Activated CD4-positive, alpha-beta memory T cell treated with anti-CD3 and anti-CD28 coated beads, Interleukin-2, amount 10 ng/mL, durations not matched to agents 7 days and 5 days (primary cell): ENCODE measurements at places on chromosomes 11 and 22. TPM values are rescaled to one million over a fixed set of nuclear protein-coding genes. Genes with fewer than 3 reads are reported as not detected.

DNA sequence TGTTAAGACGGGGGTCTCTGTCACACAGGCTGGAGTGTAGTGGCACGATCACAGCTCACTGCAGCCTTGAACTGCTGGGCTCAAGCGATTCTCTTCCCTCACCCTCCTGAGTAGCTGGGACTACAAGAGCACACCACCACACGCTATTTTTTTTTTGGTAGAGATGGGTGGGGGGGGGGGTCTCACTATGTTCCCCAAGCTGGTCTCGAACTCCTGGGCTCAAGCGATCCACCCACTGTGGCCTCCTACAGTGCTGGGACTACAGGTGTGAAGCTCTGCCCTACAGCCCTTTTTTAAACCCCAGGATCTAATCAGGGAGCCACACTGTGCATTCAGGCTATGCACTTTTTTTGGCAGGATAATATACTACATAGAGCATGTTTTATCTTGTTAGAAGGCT lies 1.4 kb upstream of the DHCR7 start:
- peak overlapping the region; percentile 85 for H3K4me3 ChIP-seq
- H3K4me1 ChIP-seq = peaks cover 65% of the 10 kb centered on the region
- H3K27ac ChIP-seq = peak overlapping the region; percentile 74
- H3K27me3 ChIP-seq = no peaks in the 10 kb centered on the region
- H3K36me3 ChIP-seq = peaks cover 33% of the 10 kb centered on the region

GRCh38 chr11:16982809-16983208 lies 31.4 kb downstream of the PLEKHA7 start:
- no peak for DNase-seq
- no peaks in the 10 kb centered on the region for H3K36me3 ChIP-seq
- no peak overlapping the region for H3K27ac ChIP-seq
- no peak overlapping the region for H3K4me3 ChIP-seq

Gene ZNRF3
- 0.40 TPM for total RNA-seq

Gene TRIM48
- not detected for total RNA-seq
